ENCODE measurements at places on chromosomes 13 and 19. TPM values are rescaled to one million over a fixed set of nuclear protein-coding genes. Genes with fewer than 3 reads are reported as not detected.

DNA sequence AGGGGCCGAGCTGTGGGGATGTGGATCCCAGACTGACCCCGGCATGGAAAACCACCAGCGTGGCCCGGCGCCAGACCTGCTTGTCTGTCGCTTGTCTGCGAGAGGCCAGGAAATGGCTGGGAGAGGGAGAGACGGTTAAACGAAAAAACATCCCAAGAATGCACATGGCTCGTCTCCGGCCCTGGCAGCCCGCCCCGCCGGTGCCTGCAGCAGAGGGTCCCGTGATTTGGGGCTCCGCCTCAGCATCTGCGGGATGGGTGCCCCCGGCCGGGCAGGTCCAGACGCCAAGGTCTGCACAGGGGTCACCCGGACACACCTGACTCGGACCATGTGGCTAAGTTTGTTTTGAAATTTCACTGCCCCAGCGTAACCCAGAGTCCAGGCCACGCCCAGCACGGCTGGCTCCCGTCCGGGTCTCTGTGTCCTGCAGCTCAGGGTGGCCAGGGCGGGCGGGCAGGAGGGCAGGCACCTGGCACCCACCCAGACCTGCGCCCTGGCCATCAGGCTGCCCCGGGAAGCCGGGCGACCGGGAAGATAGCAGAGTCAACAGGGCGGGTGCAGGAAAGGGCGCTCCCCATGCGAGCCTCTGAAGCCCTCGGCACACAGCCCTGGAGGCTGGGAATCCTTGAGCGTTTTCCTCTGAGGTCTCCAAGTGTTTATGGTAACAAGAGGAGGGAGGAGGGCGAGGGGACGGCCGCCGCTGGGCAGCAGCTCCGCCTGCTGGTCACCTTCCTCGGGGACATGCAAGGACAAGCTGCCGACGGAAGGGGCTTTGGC, 103.2 kb downstream of the GADD45B start:
- peak; percentile 92 for DNase-seq

DNA sequence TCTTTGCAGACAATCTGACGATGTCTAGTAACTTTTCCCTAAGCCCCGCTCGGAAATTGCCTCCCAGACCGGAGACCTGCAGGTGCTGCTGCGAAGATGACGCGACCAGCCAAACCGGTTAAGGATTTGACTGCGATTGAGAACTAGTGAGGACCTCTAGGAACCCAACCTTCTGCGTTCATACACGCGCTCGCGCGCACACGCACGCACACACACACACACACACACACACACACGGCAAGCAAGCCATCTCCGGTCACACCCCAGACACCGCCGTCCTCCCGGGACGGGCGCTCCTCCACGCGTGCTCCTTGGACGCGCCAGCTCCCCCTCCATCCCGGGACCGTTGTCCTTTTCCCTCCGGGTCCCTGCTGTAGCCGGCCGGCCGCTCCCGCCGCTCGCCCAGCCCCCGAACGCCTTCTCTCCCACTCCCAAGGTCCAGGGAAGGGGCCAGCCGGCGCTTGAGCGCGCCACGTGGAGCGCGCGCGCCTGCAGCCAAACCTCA, 1.2 kb downstream of the TBC1D4 start:
- peak; percentile 69 for DNase-seq

GRCh38 chr13:39363382-39363772, 239.6 kb downstream of the LHFPL6 start:
- no peak for DNase-seq

DNA sequence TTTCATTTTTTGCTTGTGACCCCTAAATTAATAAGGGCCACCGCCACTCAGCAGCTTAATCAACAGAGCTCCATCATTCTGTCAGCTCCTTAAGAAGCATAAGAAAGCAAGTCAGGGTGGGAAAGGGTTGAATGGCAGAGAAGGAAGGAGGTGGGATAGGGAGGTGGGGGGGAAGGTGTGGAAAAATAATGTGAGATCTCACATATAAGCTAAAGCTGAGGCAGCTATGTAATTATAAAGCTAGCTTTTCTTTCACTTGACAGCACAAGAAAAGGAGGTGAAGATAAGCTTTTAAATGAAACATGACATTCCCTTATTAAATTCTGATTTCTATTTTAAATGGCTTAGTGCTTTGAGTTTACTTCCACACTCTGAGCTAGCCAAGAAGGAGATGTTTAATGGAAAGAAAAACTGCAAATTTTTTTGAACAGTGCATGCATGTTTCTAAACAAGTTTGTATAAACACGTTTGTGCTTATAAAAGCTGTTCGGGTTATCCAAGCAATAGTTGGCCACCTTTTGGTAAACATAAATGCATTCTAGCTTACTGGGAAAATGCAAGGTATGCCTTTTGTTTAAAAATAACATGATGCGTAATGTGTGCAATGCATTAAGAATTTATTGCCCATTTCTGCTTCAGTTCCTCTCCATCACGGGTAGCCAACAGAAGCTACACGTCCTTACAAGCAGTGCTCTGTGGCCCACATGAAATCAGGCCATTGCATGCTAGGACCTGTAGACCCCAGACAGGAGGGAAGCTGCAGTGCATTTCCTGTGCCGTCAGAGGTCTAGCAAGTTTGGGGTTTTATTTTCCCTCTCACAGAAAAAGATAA, 96.2 kb downstream of the LHFPL6 start:
- no peak for DNase-seq

- DNase-seq, result no peak
Observed at GRCh38 chr13:74641586-74641985, 507.4 kb upstream of the KLF12 start.

The FGF9 gene
- total RNA-seq, result not detected

The ZNF229 gene
- total RNA-seq, result 1.3 TPM

All from breast epithelium (tissue), 4 donors.